Mucosa of descending colon (tissue), 3 donors: ENCODE measurements at places on chromosomes 5 and 9. TPM values are rescaled to one million over a fixed set of nuclear protein-coding genes. Genes with fewer than 3 reads are reported as not detected.

GRCh38 chr9:130920233-130920632, 18.8 kb downstream of the FIBCD1 start:
- DNase-seq: no peak

GRCh38 chr9:138053996-138054752, 176.6 kb downstream of the CACNA1B start:
- DNase-seq: no peak

DNA sequence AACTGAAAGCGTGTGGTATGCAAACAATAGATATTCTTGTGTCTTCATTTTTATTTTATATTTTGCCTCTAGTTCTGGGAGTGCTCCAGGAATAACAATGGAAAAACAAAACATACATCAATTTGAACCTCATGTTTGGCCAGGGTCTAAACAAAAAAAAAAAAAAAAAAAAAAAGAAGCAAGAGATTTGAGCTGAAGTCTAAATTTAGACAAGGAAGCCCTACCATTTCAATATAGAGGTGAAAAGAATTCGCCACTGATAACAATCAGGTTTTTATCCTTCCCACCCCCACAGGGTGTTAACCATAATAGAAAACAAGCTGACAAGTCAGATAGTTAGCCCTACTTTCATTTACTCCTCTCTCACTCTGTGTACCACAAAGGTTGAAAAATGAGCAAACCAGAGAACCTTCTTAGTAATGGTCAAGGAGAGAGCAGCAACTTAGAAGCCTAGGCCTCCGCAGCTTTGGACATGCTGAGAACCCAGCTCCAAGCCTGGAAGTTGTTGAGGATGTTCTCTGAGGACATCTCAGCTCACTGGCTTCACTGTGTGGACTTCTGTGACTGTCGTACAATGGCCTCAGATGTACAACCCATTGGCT, 118.2 kb upstream of the HMHB1 start:
- DNase-seq: no peak

The GDNF gene
- total RNA-seq: 0.94 TPM

GRCh38 chr9:123305879-123306278, 37.5 kb upstream of the STRBP start:
- no peak for DNase-seq

- DNase-seq: no peak
Measured at GRCh38 chr9:106722051-106722753, 140.8 kb upstream of the ZNF462 start.

GRCh38 chr5:170312666-170313065, 15.1 kb upstream of the LCP2 start:
- DNase-seq: no peak
